Subcutaneous preadipocyte (primary cell): ENCODE measurements at places on chromosomes 11 and 22. TPM values are rescaled to one million over a fixed set of nuclear protein-coding genes. Genes with fewer than 3 reads are reported as not detected.

OR52E8 gene
- not detected in 2 replicates for total RNA-seq

CABP4 gene
- not detected in 2 replicates for total RNA-seq

DAGLA gene
- 2.2 and 3.1 TPM in 2 replicates for total RNA-seq

OR4C16 gene
- total RNA-seq: not detected in 2 replicates

GSTT2B gene
- total RNA-seq: 0.39 and 8.5 TPM in 2 replicates

PATE2 gene
- total RNA-seq: 0.20 and 0.37 TPM in 2 replicates

FUT4 gene
- 4.0 and 6.5 TPM in 2 replicates for total RNA-seq

BBOX1 gene
- not detected in 2 replicates for total RNA-seq

SOX6 gene
- under 0.01 and 0.20 TPM in 2 replicates for total RNA-seq

CCDC157 gene
- 1.1 and 1.6 TPM in 2 replicates for total RNA-seq

STK33 gene
- under 0.01 and 0.20 TPM in 2 replicates for total RNA-seq

ZNF70 gene
- total RNA-seq: 3.3 and 4.9 TPM in 2 replicates

CXCR5 gene
- total RNA-seq: not detected in 2 replicates

OR8G5 gene
- not detected in 2 replicates for total RNA-seq

GAS2 gene
- 0.37 and 1.2 TPM in 2 replicates for total RNA-seq

BEST1 gene
- 4.1 and 4.8 TPM in 2 replicates for total RNA-seq

OR5A1 gene
- total RNA-seq: not detected in 2 replicates

RASL10A gene
- not detected in 2 replicates for total RNA-seq

FCHSD2 gene
- 7.0 and 8.5 TPM in 2 replicates for total RNA-seq

SPON1 gene
- total RNA-seq: 1.6 and 20.6 TPM in 2 replicates

PTS gene
- 25.0 and 28.9 TPM in 2 replicates for total RNA-seq

OR5D18 gene
- total RNA-seq: not detected in 2 replicates

BTBD18 gene
- not detected in 2 replicates for total RNA-seq

TIGD3 gene
- total RNA-seq: under 0.01 TPM in 2 replicates

DNAJB7 gene
- not detected in 2 replicates for total RNA-seq

MPZL2 gene
- not detected in 2 replicates for total RNA-seq
